ENCODE measurements at places on chromosomes 3 and 15.

DNA sequence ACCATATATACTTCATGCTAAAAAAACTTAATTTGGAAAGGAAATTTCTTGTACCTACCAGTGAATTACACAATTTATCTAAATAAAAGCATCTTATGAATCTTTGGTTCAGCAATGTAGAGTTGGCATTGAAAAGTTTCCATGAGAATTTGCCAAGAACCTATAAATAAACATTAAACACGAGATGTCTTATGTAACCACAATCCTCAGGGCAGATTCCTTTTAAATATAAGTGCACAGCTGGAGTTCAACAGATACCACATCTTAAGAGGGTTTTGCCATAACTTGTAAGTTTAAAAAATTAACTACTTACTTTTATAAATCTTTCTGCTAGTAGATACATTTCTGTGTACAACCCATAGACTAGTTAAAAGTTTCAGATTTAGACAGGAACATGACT, 499.3 kb upstream of the ARRDC4 start:
- no peak for DNase-seq

- no peak for DNase-seq
Observed at GRCh38 chr15:87123676-87124382, 1044.2 kb downstream of the AGBL1 start.

DNA sequence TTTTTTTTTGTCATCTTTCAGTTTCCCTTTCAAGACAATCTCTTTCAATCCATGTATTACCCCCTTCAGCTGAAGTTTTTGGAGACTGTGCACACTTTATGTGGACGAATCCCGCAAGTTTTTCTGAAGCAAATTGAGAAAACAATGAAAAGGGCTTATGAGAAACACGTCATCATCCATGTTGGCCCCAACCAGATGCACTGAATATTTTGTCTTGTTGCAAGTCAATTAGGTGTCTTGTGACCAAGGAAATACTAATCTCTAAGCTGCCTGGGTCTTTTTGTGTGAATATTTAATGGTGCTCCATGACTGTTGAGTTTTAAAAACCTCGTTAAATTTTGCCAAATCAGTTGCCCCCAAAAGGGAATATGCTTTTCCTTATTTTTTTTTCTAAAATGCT, 21.7 kb upstream of the PPP4R2 start:
- DNase-seq, result no peak

GRCh38 chr3:99774467-99774866, 43.2 kb upstream of the CMSS1 start:
- DNase-seq, result no peak

DNA sequence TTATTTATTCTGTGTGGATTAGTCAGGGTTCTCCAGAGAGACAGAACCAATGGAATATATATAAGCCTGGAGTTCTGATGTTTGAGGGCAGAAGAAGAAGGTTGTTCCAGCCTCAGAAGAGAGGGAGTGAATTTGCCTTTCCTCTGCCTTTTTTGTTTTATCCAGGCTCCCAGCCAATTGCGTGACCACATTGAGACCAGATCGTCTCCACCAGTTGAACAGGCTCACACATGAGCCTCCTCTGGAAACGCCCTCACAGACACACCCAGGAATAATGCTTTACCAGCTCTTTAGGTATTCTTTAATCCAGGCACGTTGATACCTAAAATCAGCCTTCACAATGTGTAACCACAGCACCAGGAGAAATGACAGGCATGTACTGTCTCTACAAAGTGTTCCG, 923.1 kb downstream of the TBL1XR1 start:
- DNase-seq, result no peak

DNA sequence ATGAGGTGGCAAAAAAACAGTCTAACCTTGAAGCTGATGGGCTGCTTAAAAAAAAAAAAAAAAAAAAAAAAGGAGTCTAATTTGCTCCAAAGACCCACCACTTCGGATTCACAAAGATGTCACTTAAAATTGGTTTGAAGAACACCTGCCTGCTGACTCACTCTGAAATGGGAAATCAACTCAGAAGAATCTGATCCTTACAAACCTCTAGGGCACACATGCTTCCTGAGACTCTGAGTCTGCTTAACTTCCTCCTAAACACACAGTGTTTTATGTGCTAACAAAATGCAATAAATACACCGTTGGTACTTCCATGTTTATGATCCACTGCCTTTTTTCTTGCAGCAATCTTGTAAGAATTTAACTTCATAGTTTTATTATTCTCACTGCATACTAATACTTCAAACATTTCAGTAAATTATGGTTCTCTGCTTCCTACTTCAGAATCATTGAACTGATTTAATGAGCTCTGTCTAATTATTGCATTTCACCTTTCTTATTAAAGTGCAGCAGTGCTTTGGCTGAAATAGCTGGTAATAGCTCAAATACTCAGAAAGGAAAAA, 73.0 kb upstream of the FRMD4B start:
- no peak for DNase-seq

- no peak for DNase-seq
Observed at GRCh38 chr15:76939715-76940114, 8.2 kb downstream of the RCN2 start.

DNA sequence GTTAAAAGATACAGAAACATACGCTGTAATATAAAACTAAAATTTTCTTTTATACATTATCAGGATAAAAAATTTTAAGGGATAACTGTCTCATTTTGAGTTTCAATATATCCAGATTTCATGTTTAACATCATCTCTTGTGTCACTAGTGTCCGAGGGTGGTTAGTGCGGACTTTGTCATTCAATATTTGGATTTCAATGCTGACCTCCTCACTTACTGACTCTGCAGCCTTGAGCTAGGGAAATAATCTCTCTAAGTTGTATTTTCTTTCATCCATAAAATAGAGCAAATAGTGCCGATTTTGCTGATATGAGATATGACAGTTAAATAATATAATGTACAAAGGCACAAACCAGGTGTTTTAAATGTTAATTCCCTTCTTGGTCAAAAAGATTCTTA, 203.2 kb downstream of the CPNE4 start:
- no peak for DNase-seq

GRCh38 chr3:119924111-119925094, 142.5 kb downstream of the NR1I2 start:
- no peak for DNase-seq

DNA sequence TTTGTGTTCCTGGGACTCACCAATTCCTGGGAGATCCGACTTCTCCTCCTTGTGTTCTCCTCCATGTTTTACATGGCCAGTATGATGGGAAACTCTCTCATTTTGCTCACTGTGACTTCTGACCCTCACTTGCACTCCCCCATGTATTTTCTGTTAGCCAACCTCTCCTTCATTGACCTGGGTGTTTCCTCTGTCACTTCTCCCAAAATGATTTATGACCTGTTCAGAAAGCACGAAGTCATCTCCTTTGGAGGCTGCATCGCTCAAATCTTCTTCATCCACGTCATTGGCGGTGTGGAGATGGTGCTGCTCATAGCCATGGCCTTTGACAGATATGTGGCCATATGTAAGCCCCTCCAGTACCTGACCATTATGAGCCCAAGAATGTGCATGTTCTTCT, 16.8 kb downstream of the OR4F15 start:
- DNase-seq, result no peak

DNA sequence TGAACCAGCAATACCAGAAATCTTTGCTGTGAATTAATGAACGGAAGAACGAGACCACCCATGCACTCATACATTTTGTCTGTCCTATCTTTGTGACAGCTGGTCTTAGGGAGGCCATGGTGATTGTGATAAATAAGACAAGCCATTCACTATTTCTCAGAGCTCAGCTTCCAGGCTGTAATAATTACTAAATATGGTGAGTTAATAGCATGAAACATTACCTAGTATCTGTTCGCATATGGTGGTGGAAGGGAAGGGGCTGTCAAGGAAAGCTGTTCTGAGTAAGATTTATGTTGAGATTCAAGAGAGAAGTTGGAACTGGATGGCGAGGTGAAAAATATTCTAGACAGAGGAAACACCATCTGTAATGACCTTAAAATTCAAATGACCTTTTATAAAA, 719.0 kb upstream of the ZNF385D start:
- no peak for DNase-seq

GRCh38 chr3:105880681-105881290, 12.0 kb upstream of the CBLB start:
- no peak for DNase-seq

DNA sequence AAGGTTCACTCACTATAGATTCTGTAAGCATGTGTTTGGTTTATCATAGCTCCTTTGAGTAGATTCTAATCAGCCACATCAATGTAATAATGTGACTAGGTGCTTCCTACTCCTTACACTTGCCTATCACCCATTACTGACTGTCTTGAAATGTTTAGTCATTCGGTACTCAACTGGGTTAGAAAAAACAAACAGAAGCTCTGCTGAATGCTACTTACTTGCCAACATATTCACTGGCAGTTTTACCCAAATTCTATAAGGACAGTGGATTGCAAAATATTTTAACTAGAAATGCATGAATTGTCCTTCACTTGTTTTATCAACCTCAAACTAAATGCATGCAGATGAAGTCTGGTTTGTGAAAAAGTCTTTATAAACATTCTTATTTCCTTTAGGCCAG, 352.1 kb upstream of the ALCAM start:
- no peak for DNase-seq

GRCh38 chr3:70882104-70882503, 569.7 kb upstream of the MDFIC2 start:
- DNase-seq, result no peak

DNA sequence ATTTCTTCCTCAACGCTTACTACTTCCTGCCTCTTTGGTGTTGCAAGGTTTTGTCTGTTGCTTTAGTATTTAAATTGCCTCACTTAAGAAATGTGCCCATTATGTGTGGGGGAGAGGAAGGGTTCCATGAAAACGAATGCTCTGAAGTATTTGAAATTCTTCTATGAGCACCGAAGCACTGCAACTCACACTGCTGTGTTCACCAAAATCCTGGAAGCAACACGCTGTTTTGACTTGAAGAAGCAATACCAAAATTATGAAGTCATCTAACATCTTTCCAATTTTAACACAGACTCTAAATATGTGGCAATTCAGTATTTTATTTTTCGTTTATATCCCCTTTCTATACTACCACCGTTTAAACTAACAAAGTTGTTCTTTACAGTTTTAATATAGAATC, 101.5 kb downstream of the RBMS3 start:
- no peak for DNase-seq

DNA sequence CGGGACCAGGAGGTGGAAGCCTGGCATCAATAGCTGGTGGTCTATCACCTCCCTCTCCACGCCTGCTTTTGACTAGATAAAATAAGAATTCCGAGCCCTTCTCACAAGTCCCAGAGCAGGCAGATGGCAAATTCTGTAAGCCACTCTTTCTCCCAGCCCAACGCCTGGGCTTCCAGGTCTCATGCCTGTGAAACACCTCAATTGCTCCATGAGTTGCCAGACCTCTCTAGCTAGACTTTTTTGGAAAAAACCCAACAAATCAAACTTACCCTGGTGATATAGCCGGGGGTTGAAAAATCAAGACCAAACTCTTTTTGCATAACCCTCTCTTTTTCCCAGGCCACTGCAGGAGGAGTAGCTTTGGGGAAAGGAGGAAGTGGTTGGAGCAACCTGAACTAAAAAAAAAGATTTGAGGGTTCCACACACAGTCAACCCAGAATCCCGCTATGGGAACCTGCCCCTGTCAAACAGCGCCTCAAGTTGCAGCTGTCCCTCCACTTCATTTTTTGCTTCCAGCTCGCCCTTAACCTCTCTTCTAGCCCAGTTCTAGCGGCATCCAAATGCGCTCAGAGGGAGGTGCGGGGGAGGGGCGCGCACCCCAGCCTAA, 7.0 kb downstream of the BHLHE40 start:
- DNase-seq, result no peak

DNA sequence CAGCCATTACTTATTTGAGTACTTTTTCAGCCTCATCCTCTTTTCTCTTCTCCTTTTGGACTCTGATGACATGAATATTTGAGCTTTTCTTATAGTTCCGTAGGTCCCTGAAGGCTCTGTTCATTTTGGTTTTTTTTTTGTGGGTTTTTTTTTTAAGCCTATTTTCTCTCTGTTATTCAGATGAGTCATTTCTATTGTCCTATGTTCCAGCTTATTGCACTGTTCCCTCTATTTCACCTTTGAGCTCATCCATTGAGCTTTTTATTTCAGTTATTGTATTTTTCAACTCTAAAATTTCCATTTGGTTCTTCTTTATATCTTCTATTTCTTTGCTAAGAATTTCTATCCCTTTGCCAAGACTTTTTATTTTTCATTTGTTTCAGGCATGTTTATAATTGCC, 7.2 kb upstream of the MGLL start:
- no peak for DNase-seq

DNA sequence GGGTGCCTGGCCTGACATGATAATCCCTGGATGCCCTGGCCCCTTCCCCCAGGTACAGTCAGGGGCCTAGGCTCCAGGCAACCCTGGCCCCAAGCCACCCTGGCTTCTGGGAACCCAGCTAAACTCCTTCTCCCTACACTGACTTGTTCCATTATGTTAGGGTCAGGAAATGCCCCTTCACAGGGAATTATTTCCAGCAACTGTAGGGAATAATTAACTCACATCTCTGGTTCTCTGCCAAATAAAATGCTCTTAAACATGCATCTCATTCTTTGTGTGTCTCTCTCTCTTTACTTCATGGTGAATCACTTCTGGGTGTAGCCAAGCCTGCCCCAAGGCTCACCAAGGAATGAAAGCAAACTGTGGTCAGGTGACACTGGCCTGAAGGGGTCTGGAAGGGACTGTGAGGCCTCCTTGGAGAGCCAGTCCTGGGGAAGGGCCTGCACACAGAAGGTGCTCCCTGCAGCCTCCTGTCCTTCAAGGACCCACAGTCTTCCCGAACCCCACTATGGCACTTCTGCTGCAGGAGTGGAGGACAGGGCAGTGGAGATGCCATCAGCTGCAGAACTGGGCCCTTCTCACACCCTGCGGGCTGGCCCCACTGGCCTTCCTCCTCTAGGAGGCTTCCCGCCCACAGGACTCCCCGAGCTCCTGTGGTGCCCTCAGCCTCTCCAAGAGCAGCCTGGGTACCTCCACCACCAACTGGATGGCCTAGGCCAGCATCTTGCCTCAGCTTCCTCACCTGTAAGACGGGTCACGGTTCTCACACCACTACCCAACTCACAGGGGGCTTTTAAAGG, 17.6 kb downstream of the TKT start:
- no peak for DNase-seq

DNA sequence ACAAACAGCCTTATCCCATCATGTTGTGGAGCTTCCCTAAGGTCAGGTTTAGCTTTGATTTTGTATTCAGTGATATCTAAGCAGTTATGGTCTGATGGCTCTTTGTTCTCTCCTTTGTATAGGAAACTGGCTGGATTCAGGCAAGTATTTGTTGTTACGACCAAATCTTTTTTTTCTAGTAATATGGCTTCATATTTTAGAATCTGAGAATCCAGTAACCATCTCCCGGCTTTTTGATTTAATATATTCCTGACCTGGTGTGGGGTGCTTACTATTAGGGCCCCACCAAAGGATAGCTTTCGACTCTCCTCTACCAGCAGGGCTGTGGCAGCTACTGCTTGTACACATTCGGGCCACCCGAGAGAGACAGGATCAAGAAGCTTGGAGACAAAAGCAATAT, 23.0 kb downstream of the ARL8B start:
- no peak for DNase-seq
